ENCODE measurements at places on chromosomes 2 and 18.

DNA sequence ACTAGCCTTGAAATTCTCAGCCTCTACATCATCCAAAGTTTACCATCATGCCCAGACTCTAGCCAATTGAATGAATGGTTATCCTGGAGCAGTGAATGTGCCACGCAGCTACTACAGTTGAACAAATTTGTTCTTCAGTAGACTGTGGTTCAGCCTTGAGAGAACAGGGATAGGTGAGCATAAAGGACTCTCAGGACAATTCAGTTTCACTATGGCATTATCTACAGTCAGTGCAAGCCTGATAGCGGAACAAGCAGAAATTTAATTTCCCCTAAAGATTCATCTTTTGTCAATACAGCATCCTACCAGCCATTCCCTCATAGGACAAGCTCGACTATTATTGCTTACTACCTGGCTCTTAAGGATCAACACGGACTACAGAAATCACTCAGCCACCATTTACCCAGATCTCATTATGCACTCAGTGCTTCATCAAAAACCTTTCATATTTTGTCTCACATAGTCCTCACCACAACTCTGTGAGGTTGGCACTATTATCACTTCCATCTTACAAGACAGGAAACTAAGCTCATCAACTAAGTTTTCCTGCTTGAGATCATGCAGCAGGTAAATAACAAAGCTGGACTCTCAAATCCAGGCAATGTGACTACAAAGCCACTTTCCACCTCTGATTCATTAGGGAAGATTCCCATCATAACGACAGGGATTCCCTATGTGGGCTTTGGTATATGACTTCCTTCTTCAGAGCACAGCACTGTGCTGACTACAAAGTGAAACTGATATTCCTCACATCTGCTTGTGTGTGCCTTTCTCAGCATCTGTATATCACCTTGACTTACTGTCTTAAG, 181.5 kb upstream of the ACVR2A start:
- DNase-seq, result no peak

- DNase-seq, result no peak
Measured at GRCh38 chr2:109679626-109680025, 65.5 kb downstream of the SOWAHC start.

DNA sequence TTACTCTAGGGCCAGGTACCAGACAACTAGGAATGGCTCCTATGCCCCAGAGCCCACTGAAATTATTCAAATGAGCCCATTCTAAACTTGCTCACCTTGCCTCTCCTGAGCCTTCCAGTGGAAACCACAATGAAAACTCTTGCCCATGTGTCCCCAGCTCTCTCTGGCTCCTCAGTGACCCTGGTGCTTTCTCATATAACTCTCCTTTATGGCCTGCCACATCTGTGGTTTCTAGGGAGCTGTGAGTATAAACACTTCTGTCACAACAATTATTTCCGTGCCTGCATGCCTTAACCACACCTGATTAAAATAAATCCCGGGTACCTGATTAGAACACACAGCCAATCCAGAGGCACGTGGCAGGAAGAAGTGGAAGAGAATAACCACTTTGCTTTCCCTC, 333.0 kb upstream of the SPRED2 start:
- DNase-seq, result no peak

GRCh38 chr2:134131681-134132489, 122.0 kb upstream of the MGAT5 start:
- no peak for DNase-seq

- DNase-seq, result no peak
Measured at GRCh38 chr2:196798980-196799379, 503 bp downstream of the GTF3C3 start.

GRCh38 chr18:77658751-77659448, 409.3 kb downstream of the GALR1 start:
- DNase-seq, result no peak

DNA sequence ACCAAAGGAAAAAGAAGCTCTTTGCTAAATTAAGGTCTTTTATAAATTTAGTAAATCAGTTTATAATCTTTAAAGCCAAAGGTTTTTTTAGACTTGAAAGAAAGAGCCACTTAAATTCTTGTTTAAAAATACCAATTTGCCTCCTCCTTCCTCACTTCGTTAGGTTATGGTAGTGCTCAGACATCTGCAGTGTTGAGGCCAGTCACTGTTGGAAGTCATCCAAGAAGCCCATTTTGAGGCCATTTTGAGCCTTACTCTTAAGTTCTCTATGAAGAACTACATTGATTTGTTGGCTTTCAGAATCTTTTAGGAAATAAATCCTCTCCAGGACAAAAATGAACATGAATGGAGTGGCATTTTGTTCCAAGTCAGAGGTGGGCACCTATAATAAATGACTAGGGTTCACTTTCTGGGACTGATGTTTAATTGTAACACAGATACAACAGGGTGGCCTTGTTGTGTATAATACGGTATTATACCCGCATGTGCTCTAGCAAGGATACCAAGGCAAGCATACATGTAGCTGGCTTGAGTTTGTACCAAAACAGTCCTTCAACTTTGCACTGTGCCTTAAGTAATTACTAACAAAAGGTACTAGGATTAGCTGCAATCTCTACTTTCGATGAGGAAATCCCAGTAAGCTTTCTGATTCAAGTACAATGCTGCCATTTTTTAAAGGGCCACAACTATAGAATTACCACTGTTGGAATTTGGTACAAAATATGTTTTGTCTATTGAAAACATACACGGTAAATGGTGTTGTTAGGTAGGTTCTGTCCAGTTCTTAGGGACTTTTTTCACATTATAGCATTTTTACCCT, 22.8 kb downstream of the SLC66A3 start:
- DNase-seq, result no peak

DNA sequence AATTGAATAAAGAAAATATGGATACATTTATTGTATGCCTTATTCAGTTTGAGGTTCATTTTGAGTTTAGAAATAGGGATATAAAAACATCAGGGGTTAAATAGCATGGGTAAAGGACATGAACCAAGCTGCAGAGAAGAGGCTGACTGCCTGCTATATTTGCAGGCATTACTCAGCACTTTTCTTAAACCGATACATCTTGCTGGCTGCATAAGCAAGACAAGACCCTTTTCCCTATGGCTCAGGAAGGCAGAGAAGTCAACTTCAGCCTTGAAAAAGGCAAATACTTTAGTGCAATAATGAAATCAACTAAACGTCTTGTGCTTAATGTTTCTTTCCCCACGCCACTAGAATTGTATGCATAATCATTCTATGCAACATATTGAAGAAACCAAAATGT, 36.4 kb downstream of the SCN1A start:
- no peak for DNase-seq

- DNase-seq, result no peak
Measured at GRCh38 chr2:216789081-216789480, 70.8 kb downstream of the TNP1 start.
